HTR-8/SVneo (cell line): ENCODE measurements at places on chromosomes 6 and 20.

- DNase-seq: no peak
Observed at GRCh38 chr6:114181664-114182063, 161.2 kb downstream of the HS3ST5 start.

GRCh38 chr6:137867685-137868509, 838 bp downstream of the TNFAIP3 start:
- DNase-seq: no peak

GRCh38 chr6:82506526-82506925, 142.9 kb downstream of the TPBG start:
- no peak for DNase-seq

GRCh38 chr6:122714059-122714458, 65.5 kb upstream of the FABP7 start:
- no peak for DNase-seq

DNA sequence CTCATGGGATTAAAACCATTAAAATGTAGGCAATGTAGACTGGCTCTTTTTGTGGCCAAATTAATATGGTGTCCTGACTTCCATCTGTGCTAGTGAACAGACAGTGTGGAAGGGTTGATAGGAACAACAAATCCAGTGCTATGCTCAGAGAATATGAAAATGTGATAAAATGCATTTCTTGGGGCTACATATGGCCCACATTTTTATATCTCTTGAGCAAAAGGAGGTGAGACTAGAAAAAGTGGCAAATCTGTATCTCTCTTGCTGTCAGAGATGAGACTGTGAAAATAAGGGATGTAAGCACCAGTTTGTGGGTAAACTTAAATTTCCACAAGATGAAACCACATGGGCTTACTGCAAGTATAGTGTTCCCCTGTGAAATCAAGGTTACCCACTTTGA, 162.1 kb downstream of the PHF3 start:
- no peak for DNase-seq

DNA sequence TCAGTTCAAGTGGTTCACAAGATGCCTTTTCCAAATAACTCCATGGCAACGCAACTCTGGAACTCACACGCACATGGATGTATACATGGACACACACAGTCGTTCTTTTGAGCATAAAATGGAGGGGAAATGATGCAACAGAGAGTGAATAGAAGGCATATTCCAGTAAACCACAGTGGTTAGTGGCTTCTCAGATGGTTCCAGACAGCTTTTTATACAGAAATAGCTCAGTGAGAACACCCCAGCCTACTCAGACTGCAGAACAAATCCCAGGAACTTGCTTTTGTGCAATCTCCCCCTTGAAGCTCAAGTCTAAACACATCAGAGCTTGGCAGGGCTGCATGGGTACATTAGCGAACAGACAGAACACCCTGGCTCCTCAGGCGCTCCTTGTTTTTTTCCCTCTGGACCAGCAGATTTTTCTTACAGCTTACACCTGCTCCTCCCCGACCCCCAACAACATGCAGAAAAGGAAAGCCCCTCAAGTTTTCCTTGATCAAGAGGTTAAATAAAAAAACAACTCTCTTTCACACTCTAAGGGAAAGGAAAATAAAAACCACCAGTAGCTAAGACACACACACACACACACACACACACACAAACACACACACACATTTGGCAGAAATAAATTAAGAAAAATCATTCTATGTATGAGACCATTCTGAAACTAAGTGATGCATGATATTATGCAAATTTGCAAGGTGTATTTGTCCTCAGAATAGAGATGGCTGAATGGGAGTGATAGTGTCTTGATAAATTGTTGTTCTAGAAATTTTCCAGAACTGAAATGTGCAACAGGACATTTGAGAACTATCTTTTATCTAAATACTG, 51.2 kb upstream of the RANBP9 start:
- no peak for DNase-seq

DNA sequence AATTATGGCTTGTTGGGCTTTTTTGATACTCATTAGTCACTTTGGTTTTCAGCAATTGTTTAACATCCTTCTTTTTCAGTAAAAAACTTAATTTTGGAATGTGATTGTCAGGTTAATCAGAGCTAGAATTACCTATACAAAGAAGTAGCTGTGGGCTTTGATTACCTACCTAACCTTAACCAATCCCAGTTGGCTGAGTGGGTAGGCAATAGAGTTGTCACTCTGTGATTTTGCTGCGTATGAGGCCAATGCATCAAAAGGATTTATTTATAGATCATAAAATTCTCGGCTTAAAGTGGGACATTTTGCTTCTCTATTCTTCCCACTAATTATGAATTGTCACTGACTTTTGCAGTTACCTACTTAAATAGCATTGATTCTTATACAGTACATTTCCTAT, 111.4 kb downstream of the PHACTR1 start:
- no peak for DNase-seq

GRCh38 chr6:147283460-147283859, 79.2 kb downstream of the STXBP5 start:
- DNase-seq: no peak

DNA sequence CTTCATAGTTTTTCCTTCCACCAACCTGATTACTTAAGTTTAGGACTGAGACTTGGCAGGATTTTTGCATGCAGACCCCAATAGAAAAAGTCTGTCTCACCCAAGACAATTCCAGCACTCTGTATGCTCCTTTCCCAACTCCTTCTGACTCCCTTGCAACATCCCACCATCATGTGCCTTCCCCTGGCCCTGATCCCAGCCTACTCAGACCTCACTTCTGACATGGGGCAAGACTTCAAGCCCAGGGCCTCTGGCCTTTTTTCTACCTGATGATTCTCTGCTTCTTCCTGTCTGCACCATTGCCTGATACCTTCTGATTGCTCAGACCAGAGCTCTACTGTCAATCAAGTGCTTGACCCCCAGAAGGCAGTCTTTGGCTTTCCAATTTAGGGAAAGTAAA, 96.6 kb downstream of the HAO1 start:
- DNase-seq: no peak

- DNase-seq: no peak
Observed at GRCh38 chr6:25340431-25341202, 61.4 kb downstream of the CARMIL1 start.

GRCh38 chr6:79011940-79012339, 66.1 kb downstream of the PHIP start:
- no peak for DNase-seq

DNA sequence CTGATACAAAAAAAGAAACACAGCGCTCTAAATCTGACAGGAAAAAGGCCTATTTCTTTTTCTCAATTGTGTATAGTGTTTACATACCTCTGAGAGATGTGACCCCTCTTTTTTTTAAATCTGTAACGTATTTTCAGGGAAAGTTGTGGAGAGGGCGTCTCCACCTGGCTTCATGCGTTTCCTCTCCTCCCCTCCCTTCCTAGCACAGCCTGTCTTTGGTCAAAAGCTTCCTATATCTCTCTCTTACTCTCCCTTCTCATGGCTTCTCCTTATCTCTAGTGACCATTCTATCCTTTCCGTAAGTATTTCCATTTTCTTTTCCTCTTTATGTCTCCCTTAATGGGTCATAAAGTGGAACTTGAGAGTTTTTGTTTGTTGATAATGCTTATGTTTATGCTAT, 458.9 kb downstream of the HACE1 start:
- DNase-seq: no peak

GRCh38 chr20:34863421-34863965, 9.2 kb downstream of the GGT7 start:
- no peak for DNase-seq

- DNase-seq: peak; percentile 95
Observed at GRCh38 chr20:62350098-62350628, 16.9 kb downstream of the LAMA5 start.

- DNase-seq: no peak
Observed at GRCh38 chr20:57425150-57426013, 34.2 kb downstream of the RBM38 start.

- peak; percentile 72 for DNase-seq
Observed at GRCh38 chr20:50595988-50596693, 86.0 kb downstream of the PTPN1 start.

DNA sequence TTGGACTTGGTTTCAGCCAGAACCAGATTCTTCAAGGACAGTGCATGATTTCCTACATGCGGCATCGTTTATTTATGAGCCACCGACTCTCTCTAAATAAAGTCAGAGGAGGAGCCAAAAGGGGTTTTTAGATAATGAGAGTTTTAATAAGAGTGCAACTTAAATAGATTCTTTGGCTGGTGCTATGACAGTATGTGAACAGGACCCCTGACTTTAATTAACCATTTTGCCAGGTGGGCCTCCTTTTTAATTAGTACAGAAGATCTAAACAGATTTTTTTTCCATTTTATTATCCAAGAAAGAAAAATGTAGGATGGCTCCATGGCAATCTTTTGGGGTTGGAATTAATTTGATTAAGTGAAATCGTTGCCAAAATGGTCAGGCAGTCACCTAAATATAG, 74.8 kb upstream of the INSM1 start:
- no peak for DNase-seq

GRCh38 chr20:32780278-32780677, 18.1 kb downstream of the DNMT3B start:
- DNase-seq: no peak
